ENCODE measurements at places on chromosomes 7 and 10.

- DNase-seq: no peak
Measured at GRCh38 chr10:7491949-7492659, 81.3 kb upstream of the SFMBT2 start.

- DNase-seq: no peak
Measured at GRCh38 chr10:8051851-8052257, 2.6 kb upstream of the GATA3 start.

GRCh38 chr10:89481662-89482061 lies 53.7 kb downstream of the SLC16A12 start:
- DNase-seq: peak; percentile 68

DNA sequence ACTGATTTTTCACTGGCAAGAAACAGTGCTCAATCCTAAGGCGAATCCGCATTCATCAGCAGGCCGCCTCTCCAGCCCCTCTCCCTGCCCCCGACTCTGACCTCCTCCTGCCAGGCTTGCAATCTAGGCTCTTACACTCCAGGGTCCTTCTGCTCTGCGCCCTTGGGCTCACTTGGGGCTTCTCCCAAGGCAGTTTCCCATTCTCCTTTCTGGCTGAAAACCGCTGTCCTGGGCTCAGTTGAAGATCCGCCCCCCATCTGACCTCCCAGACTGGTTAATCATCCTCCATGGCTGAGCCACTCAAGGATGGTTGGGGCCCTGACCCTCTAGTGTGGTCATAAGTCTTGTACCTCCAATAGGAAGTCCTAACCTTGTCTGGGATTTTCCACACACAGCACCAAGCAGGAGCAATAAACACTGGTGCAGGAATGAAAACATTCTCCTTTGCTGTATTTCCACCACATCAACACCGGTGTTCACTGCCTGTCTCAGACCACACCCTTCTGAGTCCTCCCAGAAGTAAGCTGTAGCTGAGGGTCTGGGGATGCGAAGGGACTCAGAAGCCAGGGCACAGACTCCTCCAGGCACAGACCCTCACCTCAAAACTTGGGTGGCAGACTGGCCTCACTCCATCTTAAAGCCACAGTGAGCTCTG lies 42.4 kb downstream of the TNS3 start:
- DNase-seq: no peak

- DNase-seq: no peak
Measured at GRCh38 chr10:12401466-12401865, 52.1 kb downstream of the CAMK1D start.

DNA sequence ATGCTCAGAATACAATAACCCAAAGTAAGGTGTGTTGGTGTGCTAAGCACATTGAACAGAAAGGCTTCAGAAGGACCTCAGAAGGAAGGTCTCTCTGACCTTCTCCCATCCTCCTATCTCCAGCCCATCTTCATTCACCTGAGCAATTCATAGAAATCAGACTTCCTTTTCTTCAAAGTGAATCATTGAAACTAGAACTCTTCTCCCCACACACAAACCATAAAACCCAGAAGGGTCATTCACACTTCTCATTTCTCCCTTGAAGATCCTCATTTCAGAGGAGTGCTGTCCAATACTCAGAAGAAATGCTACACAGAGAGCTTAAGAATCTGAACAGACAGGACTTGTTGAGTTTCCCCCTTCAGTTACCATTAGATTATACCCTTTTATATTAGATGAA lies 89.5 kb downstream of the VWDE start:
- no peak for DNase-seq

DNA sequence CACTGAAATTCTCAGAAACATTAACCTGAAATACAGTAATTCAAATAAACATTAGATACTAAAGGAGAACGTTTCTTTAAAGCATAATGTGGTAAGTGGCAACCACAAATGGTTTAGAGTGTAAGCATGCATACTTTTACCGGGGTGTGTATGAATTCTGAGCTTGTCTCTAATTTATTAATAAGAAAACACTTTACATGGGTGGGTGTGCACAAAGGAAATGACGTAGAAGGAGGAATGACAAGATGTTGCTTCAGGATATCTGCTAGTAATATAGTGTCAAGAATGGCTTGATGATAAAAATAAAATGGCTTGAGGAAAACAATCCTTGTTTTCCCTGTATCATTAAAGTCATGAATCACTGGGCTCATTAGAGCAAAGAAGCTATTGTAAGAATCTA lies 92.5 kb downstream of the ARL4A start:
- no peak for DNase-seq

All from amniotic stem cell (primary cell).